GM12864 (cell line): ENCODE measurements at places on chromosomes 2 and 18.
A peak's percentile ranks its signal among the peaks of the same experiment; 100 is the strongest.

DNA sequence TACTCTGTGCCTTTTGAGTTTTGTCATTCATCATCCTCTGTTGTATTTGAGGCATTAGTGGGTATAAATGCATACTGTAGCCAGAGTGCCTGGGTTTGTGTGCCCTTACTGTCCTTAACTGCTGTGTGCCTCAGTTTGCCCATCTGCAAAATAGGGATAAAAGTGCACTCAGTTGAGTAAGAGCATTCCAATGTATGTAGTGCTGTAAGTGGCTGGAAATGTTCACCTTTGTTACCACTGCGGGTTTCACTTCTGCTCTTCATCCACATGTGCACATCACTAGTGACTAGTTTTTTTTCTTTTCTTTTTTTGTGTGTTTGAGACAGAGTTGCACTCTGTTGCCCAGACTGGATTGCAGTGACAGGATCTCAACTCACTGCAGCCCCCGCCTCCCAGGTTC, 39.9 kb downstream of the PLEKHB2 start:
- DNase-seq = peak; percentile 31

GRCh38 chr2:143477714-143478443, 348.7 kb downstream of the ARHGAP15 start:
- no peak for DNase-seq

DNA sequence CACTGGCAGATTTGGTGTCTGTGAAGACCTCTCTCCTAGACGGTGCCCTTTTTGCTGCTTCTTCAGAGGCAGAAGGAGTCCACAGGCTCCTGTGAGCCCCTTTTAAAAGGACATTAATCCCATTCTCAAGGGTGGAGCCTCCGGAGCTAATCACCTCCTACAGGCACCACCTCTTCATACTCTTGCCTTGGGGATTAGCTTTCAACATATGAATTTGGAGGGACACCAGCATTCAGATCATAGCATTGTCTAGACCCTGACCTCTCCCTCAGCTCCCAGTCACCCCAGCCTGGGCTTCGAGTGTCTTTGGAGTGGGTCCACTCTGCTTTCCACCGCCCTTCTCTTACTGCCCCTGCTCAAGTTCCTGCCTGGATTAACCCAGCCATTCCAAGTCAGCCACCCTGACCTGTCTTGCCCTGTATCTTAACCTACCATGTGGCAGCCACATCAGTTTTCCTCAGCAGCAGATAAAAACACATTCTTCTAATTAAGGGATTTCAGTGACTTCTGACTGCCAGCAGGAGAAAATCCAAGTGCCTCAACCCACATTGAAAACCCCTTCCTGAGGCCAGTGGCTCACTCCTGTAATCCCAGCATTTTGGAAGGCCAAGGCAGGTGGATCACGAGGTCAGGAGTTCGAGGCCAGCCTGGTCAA, 6.1 kb upstream of the NCL start:
- no peak for DNase-seq

DNA sequence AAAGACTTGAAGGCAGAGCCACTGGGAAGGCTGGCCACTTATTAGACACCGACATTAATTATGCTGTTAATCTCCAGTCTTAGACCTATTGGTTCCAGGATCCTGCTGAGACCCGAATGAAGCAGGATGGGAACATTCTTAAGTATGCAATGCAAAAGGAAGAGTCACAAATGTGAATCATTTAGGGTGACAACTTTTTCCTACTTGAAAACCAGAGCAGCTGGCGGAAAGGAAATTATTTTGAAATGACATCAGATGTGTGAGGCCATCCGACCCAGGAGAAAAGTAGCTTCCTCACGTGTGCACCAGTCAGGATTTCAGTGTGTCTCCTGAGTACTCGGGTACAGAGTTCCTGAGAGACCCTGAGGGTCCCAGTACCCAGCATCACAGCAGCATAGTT, 222.9 kb upstream of the NCKAP5 start:
- no peak for DNase-seq

GRCh38 chr2:216082805-216083204, 1.1 kb downstream of the TMEM169 start:
- DNase-seq = no peak

GRCh38 chr18:23249348-23249747, 114.1 kb downstream of the CABLES1 start:
- DNase-seq = no peak

DNA sequence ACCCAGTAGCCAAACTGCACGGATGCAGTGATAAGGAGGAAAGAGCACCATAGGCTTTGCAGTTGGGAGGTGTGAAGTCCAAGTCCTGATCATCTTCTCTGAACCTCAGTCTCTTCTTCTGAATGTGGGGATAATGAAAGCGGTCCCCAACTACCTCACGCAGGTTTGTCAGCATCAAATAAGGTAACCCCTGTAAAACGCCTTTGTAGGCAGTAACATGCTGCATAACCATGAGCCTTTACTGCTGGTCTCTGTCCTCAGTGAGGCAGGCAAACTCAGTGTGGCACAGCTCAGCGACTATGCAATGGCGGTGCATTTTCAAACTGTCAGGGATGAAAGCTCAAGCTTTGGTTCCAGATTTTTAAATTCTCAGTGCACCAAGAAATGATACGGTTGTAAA, 46.1 kb downstream of the DNMT3A start:
- DNase-seq = no peak

DNA sequence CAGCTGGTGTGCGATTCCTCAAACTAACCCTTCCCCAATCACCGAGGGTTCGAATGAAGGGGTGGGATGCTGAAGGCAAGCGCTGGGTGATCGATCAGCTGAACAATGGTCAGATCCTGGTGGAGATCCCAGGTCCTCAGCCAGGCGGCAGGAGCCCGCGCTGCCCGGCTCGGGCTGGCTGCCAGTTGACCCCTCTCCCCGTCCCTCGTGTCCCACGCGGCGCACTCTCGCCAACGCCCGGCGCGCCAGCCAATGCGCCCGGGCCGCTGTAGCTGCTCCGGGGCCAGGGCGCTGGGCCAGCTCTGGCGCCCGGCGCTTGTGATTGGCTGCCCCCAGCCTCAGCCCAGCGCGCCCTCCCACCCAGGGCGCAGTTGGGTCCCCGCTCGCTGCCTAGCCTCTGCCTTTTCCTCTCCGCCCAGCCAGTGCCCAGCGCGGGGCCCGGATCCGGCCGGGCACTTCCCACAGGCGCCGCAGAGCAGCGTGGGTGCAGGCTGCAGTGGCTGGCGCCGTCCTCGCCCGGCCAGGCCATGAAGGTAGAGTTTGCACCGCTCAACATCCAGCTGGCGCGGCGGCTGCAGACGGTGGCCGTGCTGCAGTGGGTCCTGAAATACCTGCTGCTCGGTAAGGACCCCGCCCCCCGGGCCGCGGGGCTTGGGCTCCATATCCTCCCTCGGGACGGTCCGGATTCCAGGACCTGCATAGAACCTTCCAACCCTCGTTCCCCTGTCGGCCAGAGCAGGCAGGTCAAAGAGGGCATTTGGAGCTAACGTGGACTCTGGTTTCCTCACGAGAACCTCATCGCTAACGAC, at the start of gene MOGAT1:
Gene MOGAT1 (plus strand): TSS at position 400 of the 809 bp plus-strand sequence. CDS start 128 bp downstream, at position 528.
- no peak for DNase-seq

GRCh38 chr18:53225567-53226325, 885.7 kb downstream of the DCC start:
- DNase-seq = no peak

GRCh38 chr2:169704160-169704708, 10.0 kb downstream of the PHOSPHO2 start:
- DNase-seq = no peak

- no peak for DNase-seq
These were observed 297.6 kb upstream of the SKOR2 start for GRCh38 chr18:47549021-47549540.
